ENCODE measurements at places on chromosomes 12 and 14.
A peak's percentile ranks its signal among the peaks of the same experiment; 100 is the strongest.

GRCh38 chr12:7917392-7918267 lies 18.4 kb downstream of the SLC2A3 start:
- DNase-seq = no peak

- DNase-seq = no peak
These were observed 7.4 kb downstream of the BMP4 start for GRCh38 chr14:53949201-53949600.

- no peak for DNase-seq
These were observed 58.5 kb downstream of the TMTC2 start for GRCh38 chr12:82745063-82745674.

DNA sequence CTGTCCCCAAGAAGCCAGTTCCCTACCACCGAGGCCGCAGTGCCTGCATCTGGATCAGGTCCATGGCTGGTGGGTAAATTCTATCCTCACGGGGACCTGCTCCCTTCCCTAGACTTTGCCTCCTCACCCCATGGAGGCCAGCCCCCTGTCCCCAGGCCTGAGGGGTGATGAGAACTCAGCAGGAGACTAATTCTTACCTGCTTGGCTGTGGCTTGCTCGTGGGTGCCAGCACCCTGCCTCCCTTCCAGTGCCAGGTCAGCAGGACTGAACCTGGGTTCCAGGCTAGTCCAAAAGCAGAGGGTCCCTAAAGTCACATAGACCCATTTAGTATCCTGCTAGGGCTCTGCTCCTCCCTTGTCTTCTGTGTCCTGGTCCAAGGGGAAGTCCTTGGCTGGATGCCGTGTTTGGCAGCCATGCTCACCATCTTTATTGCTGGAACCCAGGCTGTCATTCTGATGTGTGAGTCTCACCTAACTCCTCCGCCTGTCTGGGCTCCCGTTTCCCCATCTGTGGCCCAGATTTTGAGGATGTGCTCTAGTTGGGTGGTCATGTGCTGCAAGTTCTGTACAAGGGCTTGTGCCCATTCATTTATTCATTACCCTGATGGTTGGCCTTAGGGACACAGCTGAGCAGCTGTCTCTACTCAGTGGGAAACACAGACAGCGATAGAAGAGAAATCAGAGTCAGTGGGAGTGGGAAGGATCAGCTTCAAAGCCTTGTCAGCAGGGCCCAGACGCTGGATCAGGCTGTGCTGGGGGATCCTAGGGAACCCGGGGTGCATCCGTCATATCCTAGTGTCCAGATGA lies 949 bp downstream of the PLBD2 start:
- no peak for DNase-seq

GRCh38 chr12:110583137-110584059 lies at the start of gene PPTC7:
TSS of gene PPTC7 (minus strand) at chr12:110583318. CDS start at chr12:110583031, 287 bp downstream.
- peak; percentile 95 for DNase-seq

GRCh38 chr12:69534389-69534822 lies 50.9 kb upstream of the CCT2 start:
- DNase-seq = peak; percentile 30

- no peak for DNase-seq
These were observed 46.9 kb upstream of the CHPT1 start for GRCh38 chr12:101650346-101651117.

DNA sequence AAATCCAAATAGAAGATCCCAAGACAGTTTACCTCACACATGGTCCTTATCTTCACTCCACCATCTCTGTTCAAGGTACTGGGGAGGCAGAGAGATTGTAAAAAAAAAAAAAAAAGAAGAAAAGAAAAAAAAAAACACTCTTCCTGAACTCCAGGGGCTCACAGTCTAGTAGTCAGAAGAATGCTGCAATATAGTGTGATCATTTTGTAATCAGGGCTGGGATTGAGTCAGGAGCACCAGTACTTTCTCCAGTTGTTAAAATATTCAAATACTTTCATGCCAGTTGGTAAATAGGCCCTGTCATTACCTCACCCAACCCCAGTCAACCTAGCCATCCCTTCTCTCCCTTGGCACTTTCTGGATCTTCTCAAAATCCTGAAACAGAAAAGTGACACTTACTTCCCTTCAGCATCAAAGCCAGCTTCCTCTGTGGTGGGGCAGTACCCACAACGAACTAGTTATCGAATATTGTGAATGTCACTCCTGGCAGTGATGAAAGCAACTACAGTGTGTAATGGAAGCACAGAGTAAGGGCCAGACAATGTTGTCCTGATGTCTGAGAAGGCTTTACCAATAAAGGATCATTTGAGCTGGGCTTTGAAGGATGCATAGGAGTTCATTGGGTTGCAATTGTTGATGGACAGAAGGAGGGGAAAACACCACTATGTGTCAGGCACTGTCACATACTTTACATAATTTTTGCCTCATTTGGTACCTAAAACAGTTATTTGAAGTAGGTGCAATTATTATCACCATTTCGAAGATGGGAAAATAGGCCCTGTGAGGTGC lies 44.3 kb upstream of the HSPB8 start:
- no peak for DNase-seq

DNA sequence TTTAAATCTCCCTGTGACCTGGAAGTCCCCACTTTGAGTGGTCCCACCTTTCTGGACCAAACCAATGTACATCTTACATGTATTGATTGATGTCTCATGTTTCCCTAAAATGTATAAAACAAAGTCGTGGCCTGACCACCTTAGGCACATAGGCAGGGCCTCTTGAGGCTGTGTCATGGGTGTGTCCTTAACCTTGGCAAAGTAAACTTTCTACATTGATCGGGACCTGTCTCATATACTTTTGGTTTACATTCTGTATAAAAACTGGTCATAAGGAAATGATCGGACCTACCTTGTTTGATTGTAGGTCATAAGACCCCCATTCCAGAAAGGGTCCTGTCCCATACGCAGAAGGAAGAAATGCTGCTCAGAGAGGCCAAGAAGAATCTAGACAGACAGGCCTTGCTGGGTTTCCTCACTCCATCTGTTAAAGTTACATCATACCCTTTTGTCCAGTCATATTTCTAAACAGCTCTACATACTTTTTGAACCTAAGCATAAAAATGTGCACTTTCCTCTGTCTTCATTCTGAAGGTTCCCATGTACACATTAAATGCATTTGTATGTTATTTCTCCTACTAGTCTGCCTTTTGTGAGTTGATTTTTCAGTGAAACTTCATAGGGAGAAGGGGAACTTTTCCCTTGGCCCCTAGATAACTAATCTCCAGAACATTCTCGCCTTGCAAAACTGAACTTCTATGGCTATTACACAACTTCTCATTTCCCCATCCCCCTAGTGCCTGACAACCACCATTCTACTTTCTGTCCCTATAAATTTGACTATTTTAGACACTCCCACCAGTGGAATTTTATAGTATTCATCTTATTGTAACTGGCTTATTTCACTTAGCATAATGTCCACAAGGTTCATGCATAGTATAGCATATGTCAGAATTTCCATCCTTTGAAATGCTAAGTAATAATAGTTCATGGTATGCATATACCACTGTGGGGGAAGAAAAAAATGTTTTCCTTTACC lies 30.2 kb upstream of the CPM start:
- DNase-seq = no peak

GRCh38 chr12:3012786-3013185 lies 53.6 kb downstream of the TEAD4 start:
- DNase-seq = no peak

GRCh38 chr14:96126339-96126782 lies 78.3 kb upstream of the BDKRB2 start:
- no peak for DNase-seq

DNA sequence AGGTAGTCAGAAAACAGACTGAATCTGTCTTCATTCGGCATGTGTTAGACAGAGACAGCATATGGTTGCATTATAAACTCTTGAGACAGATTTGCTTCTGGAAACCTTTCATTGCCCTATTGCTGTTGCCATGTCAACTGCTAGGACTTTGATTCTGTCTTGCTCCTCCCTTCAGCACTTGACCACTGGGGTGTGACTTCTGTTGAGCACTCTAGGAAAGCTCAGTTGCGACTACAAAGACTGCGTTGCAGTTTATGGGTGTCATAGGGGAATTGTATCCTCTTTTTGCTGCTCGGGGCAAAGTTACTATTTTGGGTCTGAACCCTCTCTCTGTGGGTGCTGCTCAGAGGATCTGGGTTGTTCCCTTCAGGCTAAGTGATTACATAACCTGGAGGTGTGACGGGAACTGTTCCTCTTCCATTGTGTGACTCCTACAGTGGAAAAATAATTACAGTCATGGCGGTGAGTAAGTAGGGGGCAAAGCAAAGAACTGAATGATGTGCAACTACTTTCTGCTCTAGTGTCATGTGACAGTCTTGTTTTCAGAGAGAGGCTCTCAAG lies 44.3 kb upstream of the TRIM9 start:
- DNase-seq = no peak

GRCh38 chr14:65403231-65403630 lies 9.3 kb upstream of the FUT8 start:
- no peak for DNase-seq

Measured in A549 (cell line).